ENCODE measurements at places on chromosomes 7 and 10.
A peak's percentile ranks its signal among the peaks of the same experiment; 100 is the strongest.

DNA sequence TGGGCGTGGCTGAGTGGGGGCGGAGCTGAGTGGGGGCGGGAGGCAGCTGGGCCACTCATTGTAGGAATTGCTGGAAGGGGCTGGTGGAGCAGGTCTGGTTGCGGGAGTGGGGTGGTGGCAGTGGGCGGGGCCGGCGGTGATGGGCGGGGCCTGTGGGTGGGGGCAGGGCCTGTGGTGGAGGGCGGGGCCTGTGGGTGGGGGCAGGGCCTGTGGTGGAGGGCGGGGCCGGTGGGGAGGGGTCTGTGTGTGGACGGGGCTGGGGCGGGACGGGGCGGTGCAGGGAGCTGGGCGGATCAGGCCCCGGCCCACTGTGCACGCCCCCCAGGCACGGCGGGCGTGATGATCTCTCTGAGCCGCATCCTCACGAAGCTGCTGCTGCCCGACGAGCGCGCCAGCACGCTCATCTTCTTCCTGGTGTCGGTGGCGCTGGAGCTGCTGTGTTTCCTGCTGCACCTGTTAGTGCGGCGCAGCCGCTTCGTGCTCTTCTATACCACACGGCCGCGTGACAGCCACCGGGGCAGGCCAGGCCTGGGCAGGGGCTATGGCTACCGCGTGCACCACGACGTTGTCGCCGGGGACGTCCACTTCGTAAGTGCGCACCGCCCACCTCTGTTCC is 14.0 kb downstream of the SLC29A4 start:
- DNase-seq, result peak; percentile 98

DNA sequence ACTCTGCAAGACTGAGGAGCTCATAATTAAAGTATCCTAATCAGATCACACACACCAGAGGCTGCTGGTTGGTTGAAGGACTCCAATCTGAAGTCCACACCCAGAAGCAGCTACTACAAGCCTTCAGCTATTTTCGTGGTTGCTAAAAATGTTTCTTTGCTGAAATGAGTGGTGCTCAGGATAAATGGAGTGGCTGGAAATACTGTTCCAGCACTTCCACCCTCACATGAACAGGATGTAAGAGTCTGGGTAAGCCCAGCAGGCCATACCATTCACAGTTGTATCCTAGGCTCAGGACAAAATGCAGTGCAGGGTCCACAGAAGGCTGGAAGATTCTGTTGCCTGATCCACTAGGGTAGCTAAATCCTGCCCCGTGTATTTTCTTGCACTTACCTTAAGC is 34.1 kb downstream of the AFAP1L2 start:
- DNase-seq, result no peak

DNA sequence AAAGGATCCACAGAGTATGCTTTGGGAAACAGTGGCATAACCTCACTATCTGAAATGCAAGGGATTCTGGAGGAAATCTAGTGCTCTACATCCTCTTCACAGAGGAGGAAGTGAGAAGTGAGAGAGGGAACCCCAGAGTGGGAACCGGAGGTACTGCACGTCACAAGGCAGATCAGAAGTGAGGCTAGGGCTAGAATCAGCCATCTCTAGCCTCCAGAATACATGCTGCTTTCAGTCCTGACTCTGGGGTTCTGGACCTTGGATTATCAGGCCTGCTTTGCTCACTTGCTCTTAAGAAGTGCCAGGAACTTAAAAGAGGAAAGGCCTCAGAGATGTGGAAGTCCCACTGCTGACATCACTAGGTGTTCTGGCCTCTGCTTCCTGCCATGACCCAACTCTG is 25.7 kb downstream of the ZNF503 start:
- no peak for DNase-seq

DNA sequence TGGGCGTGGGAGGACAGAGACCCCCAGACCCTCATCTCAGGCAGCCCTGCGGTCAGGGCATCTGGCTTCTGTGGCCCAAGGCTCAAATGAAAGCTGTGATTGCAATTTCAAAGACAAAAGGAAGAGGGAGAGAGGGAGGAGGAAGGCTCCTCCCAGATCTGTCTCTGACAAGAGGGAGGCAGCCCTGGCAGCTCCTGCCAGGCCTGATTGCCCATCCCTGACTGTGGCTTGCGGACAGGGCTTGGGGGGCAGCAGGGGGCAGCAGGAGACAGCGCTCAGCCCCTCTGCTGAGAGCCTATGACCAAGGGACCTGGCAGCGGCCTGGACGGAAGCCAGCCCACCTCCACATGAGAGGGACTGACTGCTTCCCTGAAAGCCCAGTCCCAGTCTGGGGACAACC is 91.8 kb downstream of the PTPRN2 start:
- DNase-seq, result peak; percentile 29

- DNase-seq, result no peak
Observed at GRCh38 chr7:141362580-141363435, 188.4 kb upstream of the AGK start.

All from iPS-NIHi11 (cell line).